ENCODE measurements at places on chromosomes 5 and 9.

GRCh38 chr5:98656125-98656795 is 117.2 kb upstream of the RGMB start:
- DNase-seq: no peak

DNA sequence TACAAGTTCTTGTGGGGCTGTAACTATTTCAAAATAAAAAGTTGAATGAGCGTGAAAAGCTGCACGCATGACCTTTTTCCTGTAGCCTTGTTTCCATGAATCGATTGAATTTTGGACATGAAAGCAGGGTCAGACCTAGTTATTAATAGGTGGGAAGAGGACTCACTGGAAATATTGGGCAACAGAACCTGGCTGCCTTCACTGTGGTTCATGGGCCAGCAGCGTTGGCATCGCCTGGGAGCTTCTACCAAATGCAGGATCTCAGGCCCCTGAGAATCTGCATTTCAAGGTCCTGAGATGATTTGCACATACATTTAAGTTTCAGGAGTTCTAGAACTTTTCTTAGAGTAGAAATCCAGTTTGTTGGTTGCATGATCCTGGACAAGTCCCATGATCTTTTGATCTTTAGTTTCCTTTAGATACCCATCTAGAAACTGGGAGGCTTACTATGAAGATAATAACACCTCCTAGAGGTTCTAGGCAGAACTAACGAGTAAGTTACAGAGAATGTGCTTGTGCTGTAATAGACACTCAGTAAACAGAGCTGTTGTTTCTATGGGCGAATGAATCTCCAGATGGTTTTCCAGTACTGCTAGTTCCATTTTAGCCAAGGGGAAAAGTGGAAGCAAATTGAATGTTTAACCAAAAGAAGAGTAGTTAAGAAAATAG is 12.4 kb downstream of the ANKRD33B start:
- DNase-seq: no peak

DNA sequence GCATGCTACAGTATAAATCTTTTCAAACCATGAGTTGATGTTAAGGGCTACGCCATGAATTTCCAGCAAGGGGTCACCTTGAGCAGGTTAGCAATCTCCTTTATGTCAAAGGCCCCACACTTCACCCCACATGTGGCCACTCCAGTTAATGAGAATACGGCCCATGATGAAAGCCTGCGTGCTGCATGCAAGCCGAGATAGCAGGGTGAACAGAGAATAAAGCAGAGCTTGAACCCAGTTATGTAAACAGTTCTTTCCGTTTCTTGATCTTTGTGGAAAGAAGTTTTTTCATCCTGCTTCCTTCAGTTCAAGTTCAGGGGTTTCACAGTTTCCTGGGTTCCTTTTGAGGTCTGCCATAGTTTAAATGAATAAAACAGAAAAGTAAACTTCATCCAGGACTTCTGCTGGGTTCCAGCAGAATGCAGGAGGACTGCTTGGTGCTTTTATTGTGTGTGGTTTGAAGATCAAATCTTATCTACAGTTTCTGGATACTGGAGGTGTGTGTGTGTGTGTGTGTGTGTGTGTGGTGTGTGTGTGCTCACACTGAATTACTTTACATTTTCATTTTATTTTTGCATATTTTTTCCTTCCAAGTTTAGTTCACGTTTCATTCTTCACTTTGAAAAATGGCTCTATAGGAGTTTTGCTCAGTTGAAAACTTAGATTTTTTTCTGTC is 87.1 kb downstream of the HMHB1 start:
- no peak for DNase-seq

- DNase-seq: no peak
Observed at GRCh38 chr9:91360551-91361290, 997 bp downstream of the AUH start.

- DNase-seq: no peak
Observed at GRCh38 chr9:79616013-79616412, 44.2 kb downstream of the TLE4 start.

DNA sequence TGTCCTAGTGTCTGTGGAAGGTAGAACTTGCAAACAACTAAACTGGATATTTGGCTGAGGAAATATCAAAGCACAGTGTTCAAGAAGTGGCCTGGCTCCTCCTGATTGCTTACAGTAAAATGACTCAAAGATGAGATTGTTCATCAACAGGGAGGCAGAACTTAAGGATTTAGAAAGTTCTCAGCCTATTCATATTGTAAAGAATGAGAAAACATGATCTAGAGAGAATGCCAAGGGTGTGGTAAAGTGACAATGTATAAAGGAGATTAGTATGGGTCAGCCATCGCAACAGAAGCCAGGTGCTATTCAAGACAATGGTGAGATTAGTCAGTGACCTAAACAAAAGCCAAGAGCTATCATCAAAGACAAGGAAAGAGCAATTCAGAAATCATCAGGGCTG is 372.3 kb downstream of the SPOCK1 start:
- DNase-seq: no peak

GRCh38 chr9:83920469-83920926 is 734 bp downstream of the KIF27 start:
- no peak for DNase-seq

DNA sequence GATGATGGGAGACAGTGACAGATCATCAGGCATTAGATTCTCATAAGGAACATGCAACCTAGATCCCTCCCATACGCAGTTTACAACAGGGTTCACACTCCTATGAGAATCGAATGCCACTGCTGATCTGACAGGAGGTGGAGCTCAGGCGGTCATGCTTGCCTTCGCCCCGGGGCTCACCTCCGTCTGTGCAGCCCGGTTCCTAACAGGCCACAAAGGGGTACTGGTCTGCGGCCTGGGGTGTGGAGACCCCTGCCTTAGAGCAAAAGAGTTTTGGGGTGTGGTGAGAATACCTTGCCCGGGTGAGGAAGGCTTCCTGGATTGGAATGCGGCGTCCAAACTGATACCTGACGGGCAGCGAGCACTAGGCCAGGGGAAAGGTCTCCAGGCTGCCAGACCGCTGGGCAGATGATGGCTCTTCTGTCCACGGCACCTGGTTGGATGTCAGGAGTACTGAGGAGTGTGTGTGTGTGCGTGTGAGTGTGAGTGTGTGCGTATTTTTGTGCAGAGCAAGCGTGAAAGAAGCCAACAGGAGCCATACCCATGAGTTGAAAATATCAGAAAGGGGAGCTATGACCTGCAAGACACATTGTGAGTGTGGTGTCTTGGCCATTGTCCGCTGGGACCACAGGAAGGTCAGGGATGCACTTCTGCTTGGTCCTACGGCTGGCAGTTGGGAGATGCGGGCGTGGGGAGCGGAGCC is 55.4 kb downstream of the ACER2 start:
- DNase-seq: no peak

- no peak for DNase-seq
Observed at GRCh38 chr9:20217596-20217995, 404.7 kb downstream of the MLLT3 start.

DNA sequence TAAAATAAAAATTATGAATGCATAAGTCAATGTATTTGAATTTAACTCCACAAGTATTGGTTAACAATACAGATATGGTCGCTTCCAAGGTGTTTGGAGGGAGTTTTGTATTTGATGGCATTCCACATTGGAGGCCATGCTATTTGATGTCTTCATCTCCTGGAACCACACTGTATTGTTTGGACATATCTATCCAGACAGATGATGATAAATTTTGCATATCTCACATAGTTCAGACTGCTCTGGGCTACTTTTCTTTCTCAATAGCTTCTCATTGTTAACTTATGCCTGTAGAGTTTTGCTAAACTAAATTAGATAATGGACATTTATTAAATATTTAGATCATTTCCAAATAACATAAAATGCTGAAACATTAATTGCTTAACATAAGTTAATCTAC is 58.0 kb downstream of the CDKN2A start:
- no peak for DNase-seq

- DNase-seq: no peak
Observed at GRCh38 chr5:40021007-40021406, 596.2 kb upstream of the DAB2 start.

DNA sequence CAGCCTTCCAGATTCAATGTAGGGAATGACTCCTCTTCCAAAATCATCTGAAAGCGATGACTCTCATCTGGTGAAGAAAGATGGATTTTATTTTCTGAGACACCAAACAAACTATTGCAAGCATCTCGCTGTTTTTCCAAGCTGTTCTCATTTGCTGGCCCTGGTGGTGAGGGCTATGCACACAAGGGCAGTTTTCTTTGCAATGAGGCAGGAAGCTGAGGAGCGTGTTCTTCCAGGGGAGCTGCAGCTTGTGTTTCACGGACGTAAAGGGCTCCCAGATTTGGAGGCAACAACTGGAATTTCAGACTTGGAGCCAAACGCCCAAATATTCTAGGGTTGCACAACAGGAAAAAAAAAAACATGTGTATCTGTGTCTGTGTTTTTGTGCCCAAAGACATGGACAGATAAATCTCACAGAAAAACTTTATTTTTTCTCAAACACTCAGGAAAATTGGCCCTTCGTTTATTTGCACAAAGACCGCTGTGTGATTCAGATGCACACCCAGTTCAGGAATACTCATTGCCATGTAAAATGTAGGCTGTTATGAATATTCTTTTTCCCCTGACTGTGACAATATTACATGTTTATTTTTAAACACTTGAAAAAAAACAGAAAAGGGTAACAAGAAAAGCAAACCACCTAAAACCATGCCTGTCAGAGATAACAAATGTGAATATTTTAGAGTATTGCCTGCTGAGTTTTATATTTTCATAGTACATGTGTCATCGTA is 151.3 kb downstream of the GAS1 start:
- no peak for DNase-seq

GRCh38 chr5:6450319-6450833 is 1.7 kb downstream of the UBE2QL1 start:
- no peak for DNase-seq

DNA sequence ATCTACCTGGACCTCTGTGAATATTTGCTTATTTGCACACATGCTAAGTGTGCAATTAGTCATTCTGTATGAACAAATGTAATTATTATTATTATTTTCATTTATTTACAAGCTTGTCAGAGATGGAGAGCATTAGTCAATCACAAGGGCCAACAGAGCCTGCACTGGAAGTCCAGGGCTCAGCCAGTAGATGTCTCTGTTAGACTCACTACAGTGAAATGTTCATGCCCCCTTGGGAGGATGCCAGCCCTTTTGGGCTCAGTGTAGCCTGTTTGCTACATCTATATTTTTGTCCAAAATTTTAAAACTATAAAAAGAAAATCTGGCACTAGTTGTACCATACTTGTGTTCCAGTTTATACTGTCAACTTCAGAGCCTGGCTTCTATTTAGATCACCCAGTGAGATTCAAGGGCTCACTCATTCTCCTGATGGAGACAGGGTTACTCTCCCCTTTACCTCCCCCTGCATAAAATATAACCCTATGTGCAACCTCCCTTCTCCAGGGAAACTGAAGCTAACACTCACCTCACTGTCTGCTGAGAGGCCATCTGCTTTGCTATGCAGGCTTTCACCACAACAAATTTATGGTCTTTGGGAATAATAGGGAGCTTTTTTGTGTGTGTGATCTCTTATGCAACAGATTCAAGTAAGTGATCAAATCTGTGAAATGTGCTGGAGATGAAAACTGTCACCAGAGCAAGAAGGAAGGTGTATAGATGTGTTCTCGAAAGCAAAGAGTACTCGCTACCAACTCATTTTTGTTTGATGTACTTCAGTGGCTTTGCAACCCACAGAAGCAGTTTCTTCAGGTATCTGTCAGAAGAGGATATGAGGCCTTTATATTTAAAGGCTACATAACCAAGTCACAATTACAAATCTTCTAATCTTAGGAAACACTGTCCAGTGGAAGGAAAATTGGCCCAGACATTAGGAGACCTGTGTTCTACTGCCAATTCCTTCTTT is 99.9 kb upstream of the TLE4 start:
- DNase-seq: peak; percentile 60

- no peak for DNase-seq
Observed at GRCh38 chr5:105956456-105957196, 1714.1 kb downstream of the EFNA5 start.

- no peak for DNase-seq
Observed at GRCh38 chr5:139652788-139653241, 4.7 kb downstream of the CXXC5 start.

GRCh38 chr9:3648266-3648665 is 122.5 kb upstream of the RFX3 start:
- DNase-seq: no peak

GRCh38 chr9:76216161-76216649 is 178.0 kb downstream of the RFK start:
- no peak for DNase-seq

DNA sequence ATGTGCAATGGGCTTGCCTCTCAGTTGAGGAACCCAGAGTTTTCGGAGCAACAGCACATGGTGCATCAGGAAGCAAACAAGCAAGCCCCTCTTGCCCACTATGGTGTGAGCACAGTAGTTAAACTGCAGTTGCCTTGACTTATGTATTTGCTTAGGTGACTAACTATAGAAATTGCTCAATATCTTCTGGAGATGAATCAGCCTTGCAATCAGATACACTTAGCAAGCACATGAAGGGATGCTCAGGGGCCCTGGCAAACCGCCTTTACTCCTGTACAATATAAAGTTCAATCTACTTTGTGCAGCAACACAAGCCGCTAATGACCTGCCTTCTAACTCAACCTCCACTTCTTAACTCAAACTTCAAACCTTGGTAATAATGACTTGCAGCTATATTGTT is 581.7 kb upstream of the RIOK2 start:
- no peak for DNase-seq

- DNase-seq: no peak
Observed at GRCh38 chr9:2267181-2267745, 252.1 kb downstream of the SMARCA2 start.

DNA sequence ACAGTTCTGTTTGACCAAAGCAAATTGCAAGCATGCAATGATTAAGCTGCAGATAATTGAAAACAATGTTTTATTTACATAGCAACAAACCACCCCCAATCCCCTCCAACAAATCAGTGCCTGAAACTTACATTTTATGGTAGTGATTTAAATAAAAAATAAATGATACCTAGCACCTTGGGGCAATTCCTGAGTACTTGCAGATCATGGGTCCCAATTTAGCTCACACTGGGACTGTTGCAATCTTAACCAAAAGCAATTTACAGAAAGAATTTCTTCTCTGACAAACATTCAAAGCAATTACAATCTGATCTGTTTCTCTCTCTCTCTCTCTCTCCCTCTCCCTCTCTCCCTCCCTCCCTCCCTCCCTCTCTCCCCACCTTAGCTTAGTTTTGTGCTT is 345.7 kb upstream of the PCSK5 start:
- no peak for DNase-seq

GRCh38 chr5:4018007-4018406 is 422.4 kb downstream of the IRX1 start:
- DNase-seq: no peak

- DNase-seq: no peak
Observed at GRCh38 chr9:83419961-83420360, 118.2 kb downstream of the FRMD3 start.

GRCh38 chr5:132747616-132748440 is 602 bp downstream of the CCNI2 start:
- DNase-seq: no peak

GRCh38 chr9:131999692-132000551 is 79.7 kb downstream of the MED27 start:
- DNase-seq: no peak

Measured in BE2C (cell line).